ENCODE measurements at places on chromosomes 5 and 9. TPM values are rescaled to one million over a fixed set of nuclear protein-coding genes. Genes with fewer than 3 reads are reported as not detected.

DNA sequence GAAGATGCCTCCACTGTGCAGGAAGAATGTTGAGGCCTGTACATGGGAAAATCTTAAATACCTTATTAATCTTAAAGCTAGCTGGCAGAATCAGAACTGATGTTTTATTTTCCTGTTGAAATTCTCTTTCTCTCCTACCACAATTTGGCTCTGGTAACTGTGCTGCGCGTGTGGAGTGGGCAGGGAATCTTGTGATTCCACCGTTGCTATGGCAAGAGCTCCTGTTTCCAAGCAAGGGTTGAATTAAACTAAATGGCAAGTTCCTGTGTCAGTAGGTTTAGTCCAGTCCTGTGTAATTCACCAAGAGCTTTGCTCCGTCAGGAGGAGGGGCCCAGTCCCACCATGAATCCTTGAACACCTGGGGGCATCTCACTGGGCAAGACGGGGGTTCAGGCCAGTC lies 36.4 kb downstream of the NXNL2 start:
- no peak for DNase-seq

DNA sequence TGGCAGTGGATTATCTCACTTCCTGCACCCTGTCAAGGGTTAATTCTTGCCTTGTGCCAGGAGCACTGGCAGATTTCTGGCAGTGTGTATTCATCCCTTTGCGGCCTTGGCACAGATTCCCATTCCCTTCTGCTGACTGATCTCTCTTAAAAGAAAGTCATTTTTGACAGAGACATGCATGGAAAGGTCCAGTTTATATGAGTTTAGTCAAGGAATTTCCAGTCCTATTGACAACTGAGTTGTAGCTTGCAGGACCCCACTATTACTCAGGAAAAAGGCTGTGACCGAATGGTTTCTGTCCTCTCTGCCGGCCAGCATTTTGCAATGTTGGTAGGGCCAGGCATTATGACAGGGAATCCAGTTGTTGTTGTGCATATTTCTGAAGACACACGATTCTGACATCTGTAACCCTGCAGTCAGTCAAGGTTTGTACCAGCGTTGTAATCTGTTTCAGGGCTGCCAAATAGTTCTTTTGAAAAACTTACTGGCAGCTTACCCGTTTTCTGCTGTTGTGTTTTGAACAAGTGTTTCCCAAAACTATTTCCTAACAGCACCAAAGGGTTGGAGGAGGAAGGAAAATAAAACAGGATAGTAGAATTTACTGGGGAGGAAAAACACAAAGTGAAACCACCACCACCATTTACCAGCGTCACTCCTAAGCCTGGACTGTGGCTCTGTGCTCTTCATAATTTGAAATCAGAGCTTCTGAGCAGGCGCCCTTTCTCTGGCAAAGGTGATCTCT lies 243.4 kb upstream of the KLF4 start:
- no peak for DNase-seq

GRCh38 chr9:121331549-121331948 lies 38.5 kb downstream of the STOM start:
- no peak for DNase-seq

DNA sequence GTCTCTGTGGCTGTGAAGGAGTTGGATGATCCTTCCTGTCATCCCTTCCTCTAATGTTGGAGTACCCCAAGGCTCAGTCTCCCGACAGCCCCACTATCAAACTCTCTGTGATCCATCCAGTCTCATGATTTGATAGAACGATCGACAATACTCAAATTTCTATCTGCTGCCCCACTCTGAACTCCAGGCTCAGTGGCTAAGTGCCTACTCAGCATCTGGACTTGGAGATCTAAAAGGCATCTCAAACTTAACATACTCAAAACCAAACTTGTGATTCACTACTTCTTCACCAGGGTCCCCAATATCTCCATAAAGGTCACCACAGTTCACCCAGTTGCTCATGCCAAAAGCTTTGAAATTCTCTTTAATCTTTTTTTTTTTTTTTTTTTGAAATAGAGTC lies 15.1 kb upstream of the STRBP start:
- no peak for DNase-seq

DNA sequence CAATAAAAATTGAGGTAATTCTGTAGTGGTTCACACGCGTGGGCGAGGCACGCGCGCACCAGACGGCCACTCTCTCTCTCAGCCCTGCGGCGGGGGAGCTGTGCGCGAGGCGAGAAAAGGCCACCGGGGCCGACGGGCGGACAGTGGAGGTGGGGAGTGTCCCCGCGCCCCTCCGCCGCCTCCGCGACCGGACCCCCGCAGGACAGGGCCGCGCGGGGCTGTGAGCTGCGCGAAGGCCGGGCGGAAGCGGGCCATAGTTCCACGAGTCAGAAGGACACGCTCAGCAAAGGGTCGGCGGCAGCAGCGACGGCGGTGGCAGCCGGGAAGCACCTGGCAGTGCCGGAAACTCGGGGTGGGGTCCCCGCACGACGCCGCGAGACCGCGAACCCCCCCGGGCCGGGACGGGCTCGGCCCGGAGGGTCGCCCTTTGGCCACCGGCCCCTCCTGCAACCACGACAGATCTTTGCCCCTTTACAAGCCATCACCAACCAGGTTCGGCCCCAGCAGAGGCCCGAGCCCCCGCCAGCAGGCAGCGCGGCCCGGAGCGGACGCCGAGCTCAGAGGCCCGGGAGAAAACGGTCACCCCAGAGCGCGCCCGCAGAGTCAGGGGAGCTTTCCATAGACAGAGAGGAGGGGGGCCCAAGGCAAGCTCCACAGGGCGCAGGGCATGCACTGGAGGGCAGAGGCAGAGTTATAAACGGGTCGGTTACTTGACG lies 60.9 kb downstream of the ZNF354C start:
- DNase-seq, result no peak

- no peak for DNase-seq
Observed at GRCh38 chr9:121383715-121384114, 13.7 kb upstream of the STOM start.

- DNase-seq, result no peak
Observed at GRCh38 chr5:65809817-65810531, 88.0 kb downstream of the NLN start.

- no peak for DNase-seq
Observed at GRCh38 chr5:148972974-148973374, 89.9 kb downstream of the SH3TC2 start.

- peak; percentile 79 for DNase-seq
Observed at GRCh38 chr9:96449523-96449844, 485 bp upstream of the HABP4 start.

DNA sequence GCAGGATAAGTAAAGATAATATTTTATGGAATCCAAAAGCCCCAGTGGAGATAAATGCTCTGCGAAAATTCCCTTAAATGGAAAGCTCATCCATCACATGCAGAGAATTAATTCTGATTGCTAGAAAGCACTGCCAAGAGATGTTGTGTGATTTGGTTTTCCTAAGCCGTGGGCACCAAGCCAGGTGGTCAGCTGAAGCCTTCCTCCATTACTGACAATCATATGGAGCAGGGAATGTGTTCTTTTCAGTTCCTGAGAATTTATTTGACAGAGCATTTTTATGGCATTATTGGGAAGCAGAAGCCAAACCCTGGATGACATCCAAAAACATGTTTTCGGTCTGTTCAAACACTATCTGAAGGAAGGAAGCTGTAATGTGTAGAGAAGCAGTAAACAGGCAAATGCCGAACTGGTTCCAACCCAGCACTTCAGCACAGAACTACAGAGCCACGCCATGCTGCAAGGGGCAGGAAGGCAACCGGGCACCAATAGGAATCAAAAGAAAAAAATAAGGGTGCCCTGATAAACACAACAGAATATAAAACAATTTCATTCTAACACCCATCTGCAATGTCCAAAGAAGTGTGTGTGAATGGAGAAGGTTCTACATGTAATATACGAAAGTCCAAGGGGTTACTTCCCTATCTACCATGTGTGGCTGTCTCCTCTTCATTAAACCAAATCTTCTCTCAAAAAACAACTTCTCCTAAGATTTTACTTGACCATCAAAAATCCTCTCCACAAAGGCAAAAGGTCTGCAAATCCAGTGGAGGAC lies 12.3 kb downstream of the ARSB start:
- no peak for DNase-seq

GRCh38 chr5:98372351-98372750 lies 401.1 kb upstream of the RGMB start:
- no peak for DNase-seq

DNA sequence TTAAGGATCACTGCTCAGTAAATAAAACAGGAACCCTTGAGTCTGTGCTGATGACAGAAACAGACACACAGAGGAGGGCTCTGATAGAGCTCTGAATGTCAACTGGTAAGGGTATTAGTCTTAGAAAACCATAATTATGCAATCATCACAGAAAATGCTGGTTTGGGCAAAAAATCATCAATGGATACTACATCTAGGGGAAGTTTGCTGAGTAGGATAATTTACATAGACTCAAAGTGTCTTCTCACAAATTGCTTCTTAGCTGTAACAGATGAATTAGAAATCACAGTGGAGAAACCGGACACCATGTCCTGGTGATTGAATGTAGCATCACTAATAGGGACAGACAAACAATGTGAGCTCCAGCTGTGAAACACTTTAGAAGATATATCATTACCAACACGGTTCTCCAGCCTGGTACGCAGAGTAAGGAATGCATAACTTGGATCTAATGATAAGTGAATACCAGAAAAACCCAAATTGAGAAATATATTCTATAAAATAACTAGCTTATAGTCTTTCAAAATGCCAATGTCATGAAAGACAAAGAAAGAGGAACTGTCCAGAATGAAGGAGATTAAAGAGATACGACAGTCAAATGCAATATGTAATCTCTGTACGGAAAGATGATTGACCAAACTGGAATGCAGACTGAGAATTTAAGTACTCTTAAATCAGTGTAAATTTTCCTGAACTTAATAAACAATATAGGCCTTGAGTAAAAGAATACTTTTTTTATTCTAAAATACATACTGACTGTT lies 17.3 kb downstream of the CHD1 start:
- peak; percentile 67 for DNase-seq

DNA sequence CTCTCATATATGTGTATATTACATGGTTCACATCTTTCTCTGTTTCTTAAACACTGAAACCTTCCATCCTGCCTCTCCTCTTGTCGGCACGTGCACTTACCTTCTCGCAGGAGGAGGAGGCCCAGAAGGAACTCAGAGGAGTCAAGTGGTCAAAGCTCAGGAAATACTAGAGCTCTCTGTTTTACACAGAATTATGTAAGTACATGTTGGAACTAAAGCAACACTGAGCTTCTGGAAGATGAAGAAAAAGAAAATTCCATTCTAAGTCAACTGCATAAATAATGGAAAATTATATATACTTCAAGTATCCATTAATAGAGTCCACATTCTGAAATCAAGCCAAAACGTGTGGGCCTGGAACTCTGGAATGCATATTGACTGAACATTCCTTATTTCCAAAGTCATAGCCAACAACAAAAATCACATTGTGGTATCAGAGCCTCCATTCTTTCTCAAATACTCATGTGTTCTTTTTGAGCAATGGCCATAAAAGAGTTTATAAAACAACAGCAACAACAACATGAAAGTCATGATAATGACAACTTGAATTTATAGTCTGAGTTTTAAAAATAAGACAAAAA lies 121.5 kb upstream of the RAI14 start:
- DNase-seq, result no peak

- DNase-seq, result no peak
Observed at GRCh38 chr5:125302577-125302976, 556.1 kb upstream of the ZNF608 start.

- DNase-seq, result no peak
Observed at GRCh38 chr9:34777666-34778065, 67.7 kb upstream of the CCL21 start.

The NCBP1 gene
- total RNA-seq, result 55.9 TPM

The SH3GLB2 gene
- total RNA-seq, result 98.8 TPM

The MARVELD2 gene
- total RNA-seq, result 13.7 TPM

The SLC25A2 gene
- 0.22 TPM for total RNA-seq

The CFAP90 gene
- 0.22 TPM for total RNA-seq

The IL9 gene
- not detected for total RNA-seq

The CATSPER3 gene
- not detected for total RNA-seq

The GNAQ gene
- total RNA-seq, result 87.9 TPM

The RNF180 gene
- 7.0 TPM for total RNA-seq

The FBN2 gene
- total RNA-seq, result 113 TPM

The ZNF879 gene
- 10.6 TPM for total RNA-seq

The SSBP2 gene
- 175 TPM for total RNA-seq

All from neural progenitor cell (in vitro differentiated cells).